ENCODE measurements at places on chromosomes 4 and X.

DNA sequence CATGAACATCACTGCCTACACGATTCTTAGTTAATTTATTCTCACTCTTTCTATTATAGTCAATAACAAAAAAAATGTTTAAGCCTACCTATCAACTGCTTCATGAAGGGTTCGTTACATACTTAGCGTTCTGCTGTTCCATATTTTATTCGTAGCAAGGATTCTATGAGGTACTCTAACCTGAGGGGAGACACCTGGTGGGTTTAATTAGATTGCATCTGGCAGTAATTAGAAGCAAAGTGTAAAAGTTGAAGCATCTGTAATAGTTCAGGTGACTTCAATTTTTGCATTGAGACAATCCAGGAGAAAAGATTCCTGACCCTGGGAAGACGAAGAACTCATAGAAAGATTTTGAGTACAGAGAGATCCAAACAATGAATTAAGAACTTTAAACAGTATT is 1655.8 kb upstream of the TENM3 start:
- DNase-seq: no peak

- DNase-seq: no peak
These were observed 605.9 kb downstream of the ADGRL3 start for GRCh38 chr4:61805979-61806378.

DNA sequence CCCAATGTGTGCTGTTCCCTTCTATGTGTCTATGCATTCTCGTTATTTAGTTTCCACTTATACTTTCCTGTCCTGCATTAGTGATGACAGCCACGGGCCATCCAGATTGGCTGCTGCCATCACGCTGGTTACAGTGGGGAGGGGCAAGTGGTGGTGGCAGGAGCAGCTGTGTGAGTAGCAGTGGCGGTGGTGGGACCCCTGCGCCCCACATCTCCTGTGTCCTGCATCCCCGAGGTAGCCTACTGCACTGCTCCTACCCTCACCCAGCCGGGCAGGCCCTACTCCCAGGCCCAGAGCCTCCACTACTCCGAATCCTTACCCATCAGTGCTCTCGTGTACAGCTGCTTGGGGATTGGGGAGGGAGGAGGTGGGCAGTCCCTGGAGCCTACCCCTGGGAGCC is 798.7 kb upstream of the AGA start:
- DNase-seq: no peak

DNA sequence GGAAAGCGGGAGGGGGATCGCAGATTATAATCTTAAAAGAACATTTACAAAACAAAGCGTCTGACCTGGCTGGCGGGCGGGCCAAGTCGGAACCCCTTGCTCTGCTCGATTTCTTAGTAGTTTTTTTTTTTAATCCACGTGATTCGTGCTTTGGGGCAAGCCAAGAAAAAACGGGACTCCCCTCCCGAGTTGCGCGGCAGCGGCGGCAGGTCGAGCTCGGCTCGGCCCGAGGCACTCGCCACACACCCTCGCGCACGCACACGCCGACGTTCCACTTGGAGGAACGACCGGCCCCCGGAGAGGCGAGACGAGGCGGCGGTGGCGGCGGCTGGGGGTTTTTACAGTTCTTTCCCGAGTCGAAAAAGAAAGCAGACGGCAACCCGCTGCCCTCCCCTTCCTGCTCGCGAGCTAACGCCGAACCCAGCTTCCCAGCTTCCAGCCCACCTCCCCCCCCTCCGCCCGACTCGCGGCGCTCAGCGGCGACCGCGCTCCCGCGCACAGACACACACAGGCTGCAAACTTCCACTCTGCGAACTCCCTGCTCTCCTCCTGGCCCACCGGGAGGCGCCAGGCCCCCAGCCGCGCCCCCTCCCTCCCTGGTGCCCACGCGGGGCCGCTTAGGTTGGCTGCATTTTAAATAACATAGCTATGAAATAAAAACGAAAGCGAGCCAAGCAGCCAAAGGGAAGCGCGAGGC is 1.2 kb downstream of the BCOR start:
- DNase-seq: no peak

- no peak for DNase-seq
These were observed at the start of gene NHSL2 for GRCh38 chrX:71910643-71910985. Gene NHSL2, plus strand, starts transcription at chrX:71910845.

DNA sequence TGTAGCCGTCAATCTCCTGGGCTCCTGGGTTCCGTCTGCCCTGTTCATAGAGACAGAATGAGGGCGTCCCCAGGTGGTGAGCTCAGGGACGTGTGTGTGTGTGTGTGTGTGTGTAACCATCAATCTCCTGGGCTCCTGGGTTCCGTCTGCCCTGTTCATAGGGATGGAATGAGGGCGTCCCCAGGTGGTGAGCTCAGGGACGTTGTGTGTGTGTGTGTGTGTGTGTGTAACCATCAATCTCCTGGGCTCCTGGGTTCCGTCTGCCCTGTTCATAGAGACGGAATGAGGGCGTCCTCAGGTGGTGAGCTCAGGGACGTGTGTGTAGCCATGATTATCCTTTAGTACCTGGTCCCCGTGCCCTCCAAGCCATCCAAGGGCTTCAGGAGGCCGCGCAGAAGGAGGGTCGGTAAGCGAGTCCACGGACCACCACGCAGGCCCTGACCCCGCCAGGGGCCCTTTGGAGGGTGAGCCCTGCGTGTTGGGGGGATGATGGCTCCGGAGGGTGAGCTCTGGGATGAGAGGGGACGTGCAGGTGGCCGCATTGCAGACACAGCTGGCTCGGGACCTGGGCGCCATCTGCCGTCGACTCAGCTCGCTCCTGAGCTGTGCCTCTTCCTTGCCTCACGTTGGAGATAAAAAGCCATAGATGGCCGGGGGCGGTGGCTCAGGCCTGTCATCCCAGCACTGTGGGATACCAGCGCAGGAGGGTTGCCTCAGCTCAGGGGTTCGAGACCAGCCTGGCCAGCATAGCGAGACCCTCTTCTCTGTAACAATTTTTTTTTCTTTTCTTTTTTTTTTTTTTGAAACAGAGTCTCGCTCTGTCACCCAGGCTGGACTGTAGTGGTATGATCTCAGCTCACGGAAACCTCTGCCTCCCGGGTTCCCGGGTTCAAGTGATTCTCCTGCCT is 5.4 kb upstream of the GTPBP6 start:
- DNase-seq: no peak

DNA sequence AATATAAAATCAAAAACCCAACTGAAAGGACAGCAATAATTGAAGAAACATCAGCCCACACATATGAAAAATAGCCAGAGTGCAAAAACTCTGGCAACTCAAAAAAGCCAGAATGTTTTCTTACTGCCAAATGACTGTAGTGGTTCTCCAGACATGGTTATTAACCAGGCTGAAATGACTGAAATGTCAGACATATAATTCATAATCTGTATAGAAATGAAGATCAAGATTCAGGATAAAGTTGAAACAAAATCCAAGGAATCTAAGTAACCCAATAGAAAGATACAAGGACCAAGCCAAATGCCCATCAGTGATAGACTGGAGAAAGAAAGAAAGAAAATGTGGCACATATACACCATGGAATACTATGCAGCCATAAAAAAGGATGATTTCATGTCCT is 553.3 kb upstream of the KLHL4 start:
- no peak for DNase-seq

- DNase-seq: no peak
These were observed 42.0 kb upstream of the RBMXL3 start for GRCh38 chrX:115147220-115147619.

- no peak for DNase-seq
These were observed at the start of gene SCD5 for GRCh38 chr4:82798168-82799005. Gene SCD5, minus strand, starts transcription at chr4:82798796. Its CDS starts 259 bp downstream, at chr4:82798537.
